CD14-positive monocyte (primary cell): ENCODE measurements at places on chromosomes 13 and 19.
A peak's percentile ranks its signal among the peaks of the same experiment; 100 is the strongest.

DNA sequence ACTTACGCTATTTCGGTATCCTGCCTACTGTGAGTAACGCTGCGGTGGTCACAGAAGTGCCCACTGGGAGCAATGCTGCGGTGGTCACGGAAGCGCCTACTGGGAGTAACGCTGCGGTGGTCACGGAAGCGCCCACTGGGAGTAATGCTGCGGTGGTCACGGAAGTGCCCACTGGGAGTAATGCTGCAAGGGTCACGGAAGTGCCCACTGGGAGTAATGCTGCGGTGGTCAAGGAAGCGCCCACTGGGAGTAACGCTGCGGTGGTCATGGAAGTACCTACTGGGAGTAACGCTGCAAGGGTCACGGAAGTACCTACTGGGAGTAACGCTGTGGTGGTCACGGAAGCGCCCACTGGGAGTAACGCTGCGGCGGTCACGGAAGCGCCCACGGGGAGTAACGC lies 52.1 kb upstream of the SOX1 start:
- DNase-seq: no peak

DNA sequence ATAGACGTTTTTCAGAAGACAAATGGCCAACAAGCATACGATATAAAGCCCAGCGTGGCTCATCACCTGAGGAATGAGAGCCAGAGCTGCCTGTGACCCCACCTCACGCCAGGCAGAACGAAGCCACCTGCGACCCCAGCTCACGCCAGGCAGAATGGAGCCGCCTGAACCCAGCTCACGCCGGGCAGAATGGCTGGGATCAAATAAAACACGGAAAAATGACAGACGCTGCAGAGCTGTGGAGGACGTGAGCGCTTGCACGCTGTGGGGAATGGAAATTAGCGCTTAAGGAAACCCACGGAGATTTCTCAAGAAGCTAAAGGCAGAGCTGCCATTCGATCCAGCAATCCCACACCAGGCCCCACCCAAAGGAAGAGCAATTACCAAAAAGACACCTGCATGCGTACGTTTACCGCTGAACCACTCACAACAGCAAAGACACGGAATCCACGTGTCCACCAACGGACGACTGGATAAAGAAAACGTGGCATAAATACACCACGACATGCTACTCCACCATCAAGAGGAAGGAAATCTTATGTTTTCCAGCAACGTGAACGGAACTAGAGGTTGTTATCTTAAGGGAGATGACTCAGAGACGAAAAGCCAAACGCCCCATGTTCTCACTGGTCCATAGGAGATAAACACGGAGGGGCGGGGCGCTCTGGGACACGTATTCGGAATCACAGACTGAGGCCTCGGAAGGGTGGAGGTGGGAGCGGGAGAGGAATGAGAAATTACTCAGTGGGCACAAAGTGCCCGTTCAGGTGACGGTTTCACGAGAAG lies 30.7 kb upstream of the C13orf46 start:
- DNase-seq: no peak

DNA sequence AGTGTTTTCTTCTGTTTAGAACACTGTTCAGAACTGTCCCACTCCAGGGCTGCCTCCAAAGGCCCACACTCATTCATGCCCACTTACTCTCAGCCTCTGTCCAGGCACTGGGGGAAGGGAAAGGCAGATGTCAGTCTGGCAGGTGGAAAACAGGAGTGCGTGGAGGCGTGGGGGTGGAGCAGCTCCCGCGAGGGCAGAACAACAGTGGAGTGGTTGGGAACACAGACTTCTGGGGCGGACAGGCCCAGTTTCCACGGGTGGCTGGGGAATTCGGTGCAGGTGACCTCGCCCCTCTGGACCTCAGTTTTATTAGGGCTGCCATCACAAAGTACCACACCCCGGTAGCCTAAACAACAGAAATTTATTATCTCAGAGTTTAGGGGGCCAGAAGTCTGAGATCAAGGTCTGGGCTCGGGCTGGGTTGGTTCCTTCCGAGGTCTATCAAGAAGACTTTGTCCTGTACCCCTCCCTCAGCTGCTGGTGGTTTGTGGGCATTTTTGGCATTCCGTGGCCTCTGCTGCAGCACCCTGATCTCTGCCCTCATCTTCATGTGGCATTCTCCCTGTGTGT lies 59.7 kb downstream of the SIPA1L3 start:
- DNase-seq: no peak

- peak; percentile 36 for DNase-seq
Observed at GRCh38 chr13:23460309-23460708, 26.8 kb upstream of the SACS start.

- no peak for DNase-seq
Observed at GRCh38 chr19:5943045-5943444, 29.0 kb downstream of the CAPS start.

DNA sequence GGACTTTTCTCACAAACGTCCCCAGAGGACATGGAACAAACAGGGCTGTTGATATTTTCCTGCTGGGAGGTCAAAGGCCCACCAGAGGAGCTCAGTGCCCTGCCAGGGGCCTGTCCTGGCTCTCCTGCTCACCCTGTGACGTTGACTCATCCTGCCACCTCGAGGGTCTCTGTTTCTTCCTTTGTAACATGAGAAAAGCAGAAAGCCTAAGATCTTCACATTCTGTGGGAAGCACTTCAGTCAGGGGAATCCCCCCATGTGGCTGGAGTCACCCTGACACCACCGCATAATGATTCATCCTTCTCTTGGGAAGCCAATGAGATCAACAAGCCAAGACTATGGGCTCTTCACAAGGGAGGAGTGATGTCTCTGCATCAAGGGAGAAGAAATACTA lies 147.9 kb downstream of the KATNAL1 start:
- no peak for DNase-seq

- DNase-seq: peak; percentile 2
Observed at GRCh38 chr19:58586133-58586765, 13.1 kb upstream of the MZF1 start.

DNA sequence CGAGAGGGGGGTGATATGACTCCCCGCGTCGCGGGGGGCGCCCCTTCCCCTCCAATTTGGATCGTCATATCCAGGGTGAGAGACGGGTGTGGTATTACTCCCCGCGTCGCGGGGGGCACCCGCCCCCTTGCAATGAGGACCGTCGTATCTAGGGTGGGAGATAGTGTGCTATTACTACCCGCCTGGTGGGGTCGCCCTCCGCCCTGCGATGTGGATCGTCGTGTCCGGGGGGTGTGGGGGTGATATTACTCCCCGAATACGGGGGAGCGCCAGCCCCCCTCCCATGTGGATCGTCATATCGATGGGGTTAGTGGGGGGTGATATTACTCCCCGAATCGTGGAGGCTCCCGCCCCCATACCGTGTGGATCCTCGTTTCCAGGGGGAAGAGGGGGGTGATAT lies 29.2 kb upstream of the RGCC start:
- no peak for DNase-seq

GRCh38 chr13:39521701-39522100 lies 81.3 kb downstream of the LHFPL6 start:
- DNase-seq: no peak

DNA sequence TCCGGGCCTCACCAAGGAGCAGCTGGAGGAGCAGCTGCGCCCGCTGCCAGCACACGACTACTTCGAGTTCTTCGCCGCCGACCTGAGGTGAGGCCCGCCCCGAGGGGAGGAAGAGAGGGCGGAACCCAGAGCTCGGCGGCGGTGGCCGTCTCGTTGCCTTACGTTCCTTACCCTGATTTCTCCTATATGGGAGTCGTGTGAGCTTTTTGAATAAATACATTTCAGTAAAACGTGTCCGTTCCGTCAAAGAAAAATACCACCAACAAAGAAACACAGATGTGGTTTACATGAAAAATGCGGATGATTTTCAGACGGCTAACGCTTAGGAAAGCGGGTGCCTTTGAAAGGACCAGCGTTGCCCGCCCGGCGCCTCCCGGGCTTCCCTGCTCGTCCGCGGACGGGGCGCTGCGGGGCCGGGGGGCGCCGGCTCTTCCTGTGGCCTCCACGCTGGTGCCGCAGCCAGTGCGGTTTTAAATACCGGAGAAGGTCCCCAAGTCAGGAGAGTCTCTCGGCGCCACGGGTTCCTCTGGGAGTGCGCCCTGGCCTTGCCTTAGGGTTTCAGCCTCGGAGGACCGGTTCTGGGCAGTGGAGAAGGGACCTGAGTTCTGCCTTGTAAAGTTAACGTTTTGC lies 755 bp downstream of the UPF3A start:
- peak; percentile 54 for DNase-seq

DNA sequence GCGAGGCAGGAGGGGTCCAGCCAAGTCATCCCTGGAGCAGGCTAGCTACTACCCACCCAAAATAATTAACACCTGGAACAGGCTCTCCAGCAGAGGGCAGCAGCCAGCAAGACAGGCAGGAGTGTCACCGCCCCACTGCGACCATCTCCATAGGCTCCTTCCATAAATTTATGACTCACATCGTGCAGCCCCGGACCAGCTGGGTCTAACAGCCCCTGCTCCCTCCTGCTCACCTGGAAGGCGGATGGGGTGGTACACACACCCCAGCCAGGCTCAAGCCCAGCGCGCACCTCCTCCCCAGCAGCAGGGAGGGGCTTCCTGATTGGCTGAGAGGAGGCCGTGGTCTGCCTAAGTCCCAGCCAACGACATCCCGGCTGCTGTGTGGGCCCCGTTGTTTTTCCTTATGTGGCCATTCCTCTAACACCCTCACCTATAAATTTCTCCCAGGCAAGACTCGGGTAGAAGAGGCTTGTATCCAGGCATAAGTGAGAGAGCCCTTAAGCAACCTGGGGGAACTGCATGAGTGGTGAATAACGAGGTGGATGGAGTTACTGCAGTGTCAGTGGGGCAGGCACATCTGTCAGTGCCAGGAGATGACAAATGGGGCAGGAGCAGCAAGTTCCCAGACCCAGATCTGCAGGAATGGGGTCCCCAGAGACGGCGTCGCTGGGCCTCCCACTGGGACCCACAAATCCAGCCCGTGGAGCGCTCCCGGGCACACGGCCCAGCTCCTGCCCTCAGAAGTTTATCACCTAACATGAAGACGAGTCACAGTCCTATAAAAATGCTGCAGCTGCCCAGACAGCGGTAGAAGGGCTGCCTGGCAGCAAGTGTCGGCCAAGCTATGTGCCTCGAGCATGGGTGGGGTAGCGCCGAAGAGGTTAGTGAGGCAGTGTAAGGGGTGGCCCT lies 43.1 kb downstream of the CEBPG start:
- DNase-seq: peak; percentile 38

DNA sequence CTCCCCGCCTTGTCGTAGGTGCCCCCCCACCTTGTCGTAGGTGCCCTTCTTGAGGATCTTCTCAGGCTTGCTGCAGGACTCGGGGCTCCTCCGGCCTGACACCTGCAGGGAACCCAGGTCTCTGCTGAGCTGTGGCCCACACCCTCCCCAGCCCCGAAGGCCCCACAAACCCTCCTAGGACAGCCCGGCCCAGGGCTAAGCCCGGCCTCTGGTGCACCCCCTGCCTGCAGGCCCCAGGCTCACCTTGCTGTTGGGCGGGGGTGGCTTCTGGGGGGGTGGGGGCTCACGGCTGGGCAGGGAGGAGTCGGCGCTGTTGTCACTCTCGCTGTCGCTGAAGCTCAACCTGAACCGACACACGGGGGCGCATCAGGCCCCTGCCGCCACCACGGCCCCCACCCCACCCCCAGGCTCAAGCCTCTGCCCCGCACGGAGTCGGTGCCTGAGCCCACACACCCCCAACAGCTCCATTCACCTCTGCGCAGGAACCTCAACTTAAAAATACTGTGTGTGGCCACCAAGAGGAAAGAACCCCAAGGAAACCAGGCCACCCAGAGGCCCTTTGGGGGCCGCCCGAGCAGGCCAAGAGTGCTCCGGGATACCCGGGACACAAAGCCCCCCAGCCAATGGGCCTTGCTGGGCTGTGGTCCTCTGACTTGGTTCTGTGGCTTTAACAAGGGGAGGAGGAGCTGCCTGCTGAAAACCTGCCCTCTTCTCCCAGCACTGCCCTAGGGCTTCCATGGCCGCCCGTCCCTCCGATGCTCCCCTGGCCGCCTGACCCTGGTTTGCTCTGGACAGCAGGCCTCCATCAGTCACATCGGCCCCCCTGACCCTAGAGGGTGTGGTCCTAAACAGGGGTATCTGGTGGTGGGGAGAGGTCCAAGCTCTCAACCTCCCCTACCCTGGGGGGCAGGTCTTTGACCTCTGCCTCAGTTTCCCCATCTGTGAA lies 65.8 kb downstream of the MLLT1 start:
- no peak for DNase-seq

DNA sequence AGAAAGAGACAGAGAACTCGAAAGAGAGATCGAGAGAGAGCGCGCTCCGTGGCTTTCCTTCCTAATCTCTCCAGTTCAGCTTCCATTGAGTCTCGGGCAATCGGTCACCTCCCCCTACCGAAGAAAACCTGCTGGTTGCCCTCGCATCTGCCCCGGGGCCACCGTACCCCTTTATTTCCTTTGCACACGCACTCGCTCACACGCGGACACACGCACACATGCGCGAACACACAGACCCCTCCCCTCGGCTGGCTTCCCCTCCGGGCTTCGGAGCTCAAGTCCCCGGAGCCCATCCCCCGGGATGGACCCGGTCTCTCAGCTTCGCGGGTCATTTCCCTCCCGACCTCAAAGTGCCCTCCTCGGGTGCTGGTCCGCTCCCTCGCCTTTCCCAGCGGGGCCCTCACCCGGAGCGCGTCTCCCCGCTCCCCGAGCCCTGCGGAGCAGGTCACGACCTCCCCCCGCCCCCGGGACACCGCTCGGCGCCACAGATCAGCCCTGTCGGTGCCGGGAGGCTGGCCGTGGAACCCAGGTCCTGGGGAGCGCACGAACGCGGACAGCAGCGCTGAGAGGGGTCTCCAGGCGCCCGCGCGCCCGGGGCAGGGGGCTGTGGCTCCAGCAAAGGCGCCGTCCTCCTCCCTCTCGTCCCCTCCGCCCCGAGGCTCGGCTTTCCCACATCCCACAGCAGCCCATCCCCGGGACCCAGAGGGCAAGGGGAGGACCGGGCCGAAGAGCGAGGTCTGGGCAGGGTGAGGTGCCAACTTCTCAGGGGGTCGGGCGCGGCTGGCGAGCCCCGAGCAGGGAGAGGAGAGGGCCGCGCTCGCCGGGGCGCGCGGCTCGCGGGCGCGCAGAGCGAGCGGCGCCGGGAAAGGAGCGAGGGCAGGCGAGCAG lies 1.8 kb downstream of the DACH1 start:
- DNase-seq: peak; percentile 18

- DNase-seq: no peak
Observed at GRCh38 chr13:61039302-61039701, 376.3 kb downstream of the PCDH20 start.

DNA sequence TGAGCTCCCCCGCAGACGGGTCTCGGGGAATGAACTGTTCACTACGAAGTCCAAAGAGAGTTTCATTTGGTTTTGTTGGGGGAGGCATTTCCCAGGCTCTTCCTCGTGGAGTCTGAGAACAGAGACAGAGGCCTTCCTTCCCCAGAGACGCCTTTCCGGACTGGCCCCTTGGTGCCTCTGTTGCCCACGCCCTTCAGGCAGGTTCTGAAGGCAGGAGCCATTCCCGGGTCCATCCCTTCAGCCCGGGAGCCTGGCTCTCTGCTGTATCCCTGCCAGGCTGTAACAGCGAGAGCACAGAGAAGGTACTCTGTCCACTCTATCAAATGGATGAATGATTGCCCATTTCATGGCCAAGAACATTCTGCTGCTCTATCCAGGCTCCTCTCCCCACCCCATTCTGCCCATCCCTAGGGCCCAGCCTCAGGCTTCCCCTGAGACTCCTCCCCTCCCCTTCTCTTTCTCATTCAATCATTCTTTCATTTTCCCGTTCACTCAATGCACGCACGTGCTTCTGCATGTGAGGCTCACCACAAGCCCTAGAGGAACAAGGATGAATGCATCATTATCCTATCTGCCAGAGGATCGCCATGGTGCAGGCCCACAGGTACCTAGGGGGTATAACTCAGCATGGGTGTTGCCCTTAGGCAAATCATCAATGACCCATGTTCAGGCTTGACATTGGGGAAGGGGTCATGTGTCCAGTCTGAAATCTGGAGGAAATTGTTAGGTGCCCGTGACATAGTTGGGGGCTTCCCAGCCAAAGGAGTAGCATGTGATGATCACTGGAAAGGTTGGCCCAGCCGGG lies 298.6 kb downstream of the ZNF536 start:
- DNase-seq: no peak

- DNase-seq: no peak
Observed at GRCh38 chr13:83940742-83941141, 58.5 kb upstream of the SLITRK1 start.
